Stimulated activated CD4-positive, alpha-beta T cell treated with anti-CD3 and anti-CD28 coated beads, Interleukin-2, amount 100 ng/mL, for 24 hours (primary cell): ENCODE measurements at places on chromosomes 5 and 9.

GRCh38 chr9:20462410-20462809 is 159.9 kb downstream of the MLLT3 start:
- no peak for DNase-seq

GRCh38 chr5:82314964-82315758 is 37.0 kb upstream of the RPS23 start:
- no peak for DNase-seq

- DNase-seq: no peak
Observed at GRCh38 chr5:163453705-163454104, 6.2 kb downstream of the NUDCD2 start.

- no peak for DNase-seq
Observed at GRCh38 chr9:127550751-127551150, 61.3 kb upstream of the STXBP1 start.

DNA sequence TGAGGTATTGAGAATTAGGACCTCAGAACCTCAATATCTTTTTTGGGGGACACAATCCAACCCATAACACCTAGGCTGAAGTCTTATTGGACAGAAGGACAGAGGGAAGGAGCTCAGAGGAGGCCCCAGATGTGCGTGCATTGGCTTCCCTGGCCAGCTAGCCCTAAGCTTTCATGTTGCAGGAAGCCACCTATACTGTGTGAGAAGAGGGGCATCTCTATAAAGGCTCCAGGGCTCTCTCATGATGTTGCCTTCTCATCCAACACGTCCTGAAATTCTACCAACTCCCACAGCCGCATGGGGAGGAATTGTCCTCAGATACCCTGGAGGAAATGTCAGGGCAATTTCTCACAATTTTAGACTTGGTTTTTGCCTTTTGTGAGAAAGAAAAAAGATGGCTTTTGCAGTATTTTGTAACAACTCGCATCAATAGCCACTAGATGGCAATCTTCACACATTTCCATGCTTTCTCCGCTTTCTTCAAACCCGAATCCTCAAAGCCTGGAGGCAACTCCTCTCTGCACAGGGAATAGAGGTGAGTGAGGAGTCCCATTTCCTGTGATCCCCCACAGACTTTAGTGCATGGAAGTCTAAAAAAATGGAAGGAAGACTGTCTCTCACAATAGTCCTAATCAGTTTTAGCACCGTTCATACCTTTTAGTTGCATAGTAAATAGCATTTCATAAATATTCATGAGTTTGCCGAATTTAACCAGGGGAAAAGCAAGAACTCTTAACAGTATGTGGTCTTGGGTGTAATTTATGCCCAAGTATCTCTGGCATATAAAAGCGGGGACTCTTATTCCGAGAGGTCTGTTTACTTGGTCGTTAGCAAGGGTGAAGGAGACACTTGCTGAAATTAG is 7.4 kb upstream of the PPP3R2 start:
- no peak for DNase-seq

DNA sequence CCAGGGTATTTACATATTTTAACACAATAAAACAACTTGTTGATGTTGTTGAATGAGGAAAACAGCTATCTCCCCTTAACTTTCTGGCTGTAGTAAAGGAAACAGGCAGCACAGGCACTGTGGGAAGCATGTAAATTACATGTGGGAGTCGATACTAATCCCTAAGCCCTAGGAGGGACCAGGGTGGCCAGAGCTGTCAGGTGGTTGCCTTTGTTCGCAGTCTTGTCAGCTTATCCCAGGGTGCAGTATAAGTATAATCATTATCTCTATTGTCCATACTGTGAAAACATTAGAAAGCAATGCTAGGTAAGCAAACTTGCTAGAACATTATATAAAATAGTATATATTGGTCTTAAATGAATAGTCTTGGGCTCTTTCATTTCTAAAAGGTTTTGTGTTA is 125.6 kb upstream of the RPS23 start:
- DNase-seq: no peak

GRCh38 chr5:76425146-76425545 is 22.1 kb downstream of the IQGAP2 start:
- no peak for DNase-seq

GRCh38 chr9:13149454-13149853 is 130.0 kb downstream of the MPDZ start:
- DNase-seq: no peak

DNA sequence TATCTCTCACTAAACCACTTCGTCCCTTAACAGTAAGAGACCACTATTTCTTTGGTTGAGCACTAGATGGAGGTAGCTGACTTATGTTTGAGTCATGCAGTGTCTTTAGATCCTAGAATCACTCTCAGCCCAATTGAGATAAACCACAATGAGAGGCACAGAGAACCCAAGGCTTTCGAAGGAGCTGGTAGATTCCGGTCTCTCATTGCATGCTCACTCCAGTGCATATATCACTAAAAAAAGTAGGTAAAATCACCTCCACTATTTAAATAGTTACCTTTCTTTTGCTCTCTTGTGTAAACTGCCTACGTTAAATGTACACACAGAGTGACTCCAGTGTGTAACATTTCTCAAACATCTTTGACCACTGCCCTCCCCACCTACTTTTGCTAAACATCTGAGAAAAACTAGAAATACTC is 27.6 kb downstream of the ACTL7A start:
- DNase-seq: no peak

GRCh38 chr9:36426945-36427344 is 26.9 kb upstream of the RNF38 start:
- DNase-seq: no peak

GRCh38 chr9:36748322-36748899 is 175.7 kb downstream of the MELK start:
- peak; percentile 33 for DNase-seq
